ENCODE measurements at places on chromosomes 16 and 17. TPM values are rescaled to one million over a fixed set of nuclear protein-coding genes. Genes with fewer than 3 reads are reported as not detected.

The OMG gene
- total RNA-seq: 0.69 TPM

The SKAP1 gene
- total RNA-seq: 88.7 TPM

The XAF1 gene
- 99.3 TPM for total RNA-seq

The FOXC2 gene
- not detected for total RNA-seq

The UTS2R gene
- total RNA-seq: not detected

DNA sequence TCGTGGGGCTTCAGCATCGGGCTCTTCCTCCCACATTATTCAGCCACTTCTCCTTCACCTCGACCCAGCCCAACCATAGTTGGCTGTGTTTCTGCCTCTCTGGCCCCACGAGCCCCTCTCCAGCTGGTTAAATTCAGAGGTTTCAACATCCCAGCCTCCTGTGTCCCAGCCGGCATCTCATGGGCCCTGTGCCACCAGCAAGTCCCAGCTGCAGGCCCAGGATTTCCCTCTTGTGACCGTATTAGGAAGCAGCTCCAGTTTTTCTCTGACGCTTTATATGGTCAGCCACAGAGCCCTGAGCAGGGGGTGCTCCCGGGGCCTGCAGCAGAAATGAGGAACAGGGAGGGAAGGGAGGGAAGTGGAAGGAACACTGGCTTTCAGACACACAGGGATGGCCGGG, 27.4 kb downstream of the MYH11 start:
- H3K27ac ChIP-seq: no peak overlapping the region
- no peak for DNase-seq
- H3K36me3 ChIP-seq: no peaks in the 10 kb centered on the region
- H3K4me3 ChIP-seq: no peak overlapping the region

- no peak for DNase-seq
- H3K27ac ChIP-seq: no peak overlapping the region
- H3K4me1 ChIP-seq: no peaks in the 10 kb centered on the region
- H3K27me3 ChIP-seq: no peaks in the 10 kb centered on the region
- no peaks in the 10 kb centered on the region for H3K36me3 ChIP-seq
- no peak overlapping the region for H3K4me3 ChIP-seq
Measured at GRCh38 chr17:8849311-8850041, 18.0 kb downstream of the PIK3R6 start.

GRCh38 chr17:69607162-69607834, 192.8 kb downstream of the MAP2K6 start:
- H3K4me1 ChIP-seq: peaks cover 11% of the 10 kb centered on the region
- no peaks in the 10 kb centered on the region for H3K27me3 ChIP-seq
- DNase-seq: no peak
- H3K4me3 ChIP-seq: no peak overlapping the region
- H3K36me3 ChIP-seq: no peaks in the 10 kb centered on the region

GRCh38 chr17:38873640-38874380, 4.0 kb downstream of the LASP1 start:
- H3K4me3 ChIP-seq: no peak overlapping the region
- peak overlapping the region; percentile 13 for H3K27ac ChIP-seq
- H3K27me3 ChIP-seq: no peaks in the 10 kb centered on the region
- H3K4me1 ChIP-seq: peaks cover 71% of the 10 kb centered on the region
- H3K36me3 ChIP-seq: peaks cover 16% of the 10 kb centered on the region

DNA sequence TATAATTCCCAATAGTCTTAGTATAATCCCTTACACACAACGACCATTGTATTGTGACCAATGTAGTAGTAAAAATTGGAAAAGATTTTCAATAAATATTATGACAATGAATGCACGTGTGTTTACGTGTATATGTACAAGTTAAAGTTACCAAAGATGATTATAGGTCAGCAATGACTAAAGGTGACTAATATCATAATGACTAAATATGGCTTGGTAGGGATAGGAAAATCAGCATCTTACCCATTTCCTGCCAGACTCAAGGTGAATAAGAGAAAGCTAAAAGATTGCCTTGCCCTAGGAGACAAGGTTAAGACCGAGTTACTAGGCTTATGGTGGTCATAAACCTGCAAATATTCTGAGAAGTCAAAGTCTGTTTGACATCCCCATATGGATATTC, 34.4 kb downstream of the CPD start:
- no peak for DNase-seq
- H3K27me3 ChIP-seq: no peaks in the 10 kb centered on the region
- H3K4me3 ChIP-seq: no peak overlapping the region
- no peak overlapping the region for H3K27ac ChIP-seq
- no peaks in the 10 kb centered on the region for H3K36me3 ChIP-seq

DNA sequence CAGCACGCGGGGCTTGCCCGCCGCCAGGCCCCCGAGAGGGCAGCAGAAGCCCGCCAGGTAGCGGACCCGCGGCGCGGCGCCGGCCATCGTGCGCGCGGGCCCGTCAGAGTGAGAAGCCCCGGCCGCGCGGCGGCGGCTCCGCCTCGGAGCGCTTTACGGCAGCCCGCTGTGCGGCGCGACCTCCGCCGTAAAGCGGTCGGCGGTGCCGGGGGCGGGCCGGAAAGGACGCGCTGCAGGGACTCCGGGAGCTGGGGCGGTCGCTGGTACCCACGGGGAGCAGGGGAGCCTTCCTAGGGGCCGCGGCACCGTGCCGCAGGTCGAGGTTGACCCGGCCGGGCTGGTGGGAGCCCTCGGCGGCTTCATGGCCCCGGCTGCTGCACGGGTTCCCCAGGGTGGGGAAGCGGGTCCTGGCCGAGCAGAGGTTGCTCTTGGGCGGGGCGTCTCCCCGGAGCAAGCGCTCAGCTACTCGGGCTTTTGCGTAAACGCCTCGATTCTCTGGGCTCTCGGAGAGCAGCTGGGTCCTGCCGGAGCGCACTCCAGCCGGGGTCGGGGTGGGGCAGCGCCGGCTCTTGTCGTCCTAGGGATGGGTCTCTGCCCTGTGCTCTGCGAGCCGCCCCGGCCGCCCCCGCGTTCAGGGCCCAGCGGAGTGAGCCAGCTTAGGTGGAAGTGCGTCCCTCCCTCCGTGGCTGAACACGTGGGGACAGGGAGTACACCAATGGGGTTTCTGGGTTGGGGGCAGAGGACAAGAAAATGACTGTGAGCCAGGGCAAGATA, at the start of gene FAAP100:
FAAP100 (minus strand) TSS at position 110 of the 774 bp plus-strand sequence; CDS start at position 87, 23 bp downstream.
- H3K36me3 ChIP-seq: peaks cover 16% of the 10 kb centered on the region
- peak; percentile 79 for DNase-seq
- peak within 1 kb of the TSS; percentile 81 for H3K4me3 ChIP-seq

DNA sequence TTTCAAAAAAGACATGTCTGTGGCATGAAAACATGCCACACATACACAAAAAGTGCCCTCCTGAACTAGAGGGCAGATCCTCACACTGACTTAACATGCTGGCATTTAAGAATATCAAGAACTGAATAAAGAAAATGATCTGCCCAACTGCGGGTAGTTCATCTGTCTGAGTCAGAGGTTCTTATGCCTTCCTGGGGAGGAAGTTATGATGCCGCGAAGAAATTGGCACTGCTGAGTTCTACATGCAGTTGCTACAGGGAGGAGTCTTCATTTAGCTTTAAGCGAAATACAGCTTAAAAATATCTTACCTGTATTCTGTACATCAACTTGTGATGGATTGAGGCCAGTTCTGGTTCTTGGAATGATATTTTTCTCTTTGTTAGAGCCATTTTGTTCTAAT, 6.3 kb downstream of the ALDH3A2 start:
- no peak overlapping the region for H3K27ac ChIP-seq
- peaks cover 17% of the 10 kb centered on the region for H3K36me3 ChIP-seq
- no peak overlapping the region for H3K4me3 ChIP-seq
- no peaks in the 10 kb centered on the region for H3K27me3 ChIP-seq
- peaks cover 12% of the 10 kb centered on the region for H3K4me1 ChIP-seq
